Activated CD4-positive, alpha-beta T cell treated with anti-CD3 and anti-CD28 coated beads for 24 hours (primary cell): ENCODE measurements at places on chromosomes 2 and 18.

DNA sequence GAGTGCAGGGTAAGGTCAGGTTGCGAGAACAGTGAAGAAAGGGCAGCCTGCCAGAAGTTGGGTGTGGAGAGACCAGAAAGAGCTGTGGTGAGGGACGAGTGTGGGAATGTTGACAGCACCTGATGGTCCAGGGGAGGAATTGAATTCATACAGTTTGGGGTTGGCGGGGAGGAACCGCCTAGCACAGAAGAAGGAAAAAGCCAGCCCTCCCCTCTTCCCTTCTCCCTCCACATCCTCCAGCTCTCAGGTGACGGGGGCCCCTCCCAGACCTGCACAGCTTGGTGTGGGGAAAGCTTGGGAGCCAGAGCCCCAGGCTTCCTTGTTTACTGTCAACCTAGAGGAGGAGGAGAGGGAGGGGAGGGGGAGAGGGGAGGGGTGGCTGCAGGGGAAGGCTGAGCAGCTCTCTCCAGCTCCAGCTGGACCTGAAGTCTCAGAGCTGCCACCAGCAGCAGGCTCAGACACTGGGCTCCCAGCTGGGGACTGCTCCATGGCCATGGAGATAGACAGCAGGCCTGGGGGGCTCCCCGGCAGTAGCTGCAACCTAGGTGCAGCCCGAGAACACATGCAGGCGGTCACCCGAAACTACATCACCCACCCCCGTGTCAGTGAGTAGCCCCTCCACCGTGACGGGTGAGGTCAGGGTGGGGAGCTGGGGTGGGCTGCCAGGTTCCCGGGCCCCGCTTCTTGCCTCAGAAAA is at the start of gene ATP6V1B1:
Gene ATP6V1B1 (plus strand): TSS at position 433 of the 697 bp plus-strand sequence. CDS start 55 bp downstream, at position 488.
- no peak for DNase-seq

DNA sequence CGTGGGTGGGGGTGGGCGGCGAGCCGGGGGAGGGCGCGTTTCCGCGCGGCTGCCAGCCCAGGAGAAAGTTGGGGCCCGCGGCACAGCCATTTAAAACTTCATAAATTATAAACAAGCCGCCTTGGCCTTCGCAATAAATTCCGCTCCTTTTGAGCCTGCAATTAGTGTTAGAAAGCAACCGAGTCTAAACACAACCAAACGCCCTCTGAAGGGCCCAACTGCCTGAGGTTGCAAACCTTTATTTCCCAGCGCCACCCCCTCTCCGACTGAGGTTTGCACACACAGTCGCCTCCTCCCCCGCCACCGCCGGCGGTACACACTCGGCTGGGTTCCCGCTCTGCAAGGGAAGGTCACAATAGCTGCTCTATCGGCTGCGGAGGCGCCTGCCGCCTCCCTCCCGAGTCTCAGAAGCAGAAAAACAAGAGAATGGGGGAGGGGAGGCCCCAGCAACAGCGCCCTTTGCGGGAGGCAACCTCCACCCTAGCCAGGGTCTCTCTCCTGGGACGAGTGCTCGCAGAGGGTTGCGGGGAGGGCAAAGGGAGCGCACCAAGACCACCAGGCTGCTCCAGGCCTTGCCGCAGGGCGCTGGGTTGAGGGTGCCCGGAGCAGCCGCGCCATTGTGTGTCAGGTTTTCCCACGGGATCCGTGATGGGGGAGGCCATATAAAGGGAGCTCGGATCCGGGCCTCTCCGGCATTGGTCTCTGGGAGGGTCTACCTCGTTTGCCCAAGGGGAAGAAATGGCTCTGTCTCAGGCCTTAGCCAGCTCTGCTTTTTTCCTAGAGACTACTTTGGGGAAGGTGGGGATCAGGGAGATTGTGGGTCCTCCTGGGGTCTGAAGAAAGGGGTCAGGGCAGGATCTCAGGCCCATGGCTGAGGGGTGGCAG is 13.4 kb upstream of the HOXD1 start:
- DNase-seq: no peak

DNA sequence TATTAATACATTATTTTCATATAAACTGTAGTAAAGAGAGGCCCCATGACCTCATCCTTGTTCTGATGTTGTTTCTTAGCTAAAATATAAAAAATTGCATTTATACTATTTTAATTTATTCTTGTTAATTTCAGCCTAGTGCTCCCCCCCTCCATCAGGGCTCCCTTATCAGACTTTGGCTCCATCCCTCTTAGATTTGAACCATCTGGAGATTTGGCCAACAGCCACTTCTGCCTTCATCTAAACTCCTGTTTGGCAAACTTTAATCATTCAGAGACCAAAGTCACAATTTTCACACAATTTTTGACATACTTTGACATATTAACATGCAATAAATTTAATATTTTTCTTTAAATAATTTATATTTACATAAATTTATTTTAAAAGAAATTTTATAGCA is 569.3 kb downstream of the TDRD15 start:
- DNase-seq: no peak

DNA sequence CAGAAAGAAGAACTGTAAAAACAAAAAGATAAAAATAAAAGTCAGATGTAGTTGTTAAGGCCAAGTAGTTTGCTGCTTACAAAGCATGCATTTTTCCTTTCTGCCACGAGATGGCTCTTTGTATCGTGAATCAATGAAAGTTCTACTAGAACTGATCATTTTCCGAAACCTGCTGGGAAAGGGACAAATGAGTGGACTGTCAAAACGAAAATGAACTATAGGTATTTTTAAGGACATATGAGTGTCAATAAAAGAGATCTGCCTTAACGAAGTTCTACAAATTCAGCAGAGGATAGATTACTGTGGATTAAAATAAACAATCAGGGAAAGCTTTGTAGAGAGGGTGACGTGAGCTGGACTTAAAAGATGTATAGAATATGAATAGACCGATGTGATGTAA is 15.0 kb upstream of the ELOA2 start:
- no peak for DNase-seq

GRCh38 chr2:144546933-144547332 is 27.0 kb upstream of the ZEB2 start:
- DNase-seq: no peak

GRCh38 chr2:241924069-241924908 is 54.8 kb downstream of the RTP5 start:
- no peak for DNase-seq

DNA sequence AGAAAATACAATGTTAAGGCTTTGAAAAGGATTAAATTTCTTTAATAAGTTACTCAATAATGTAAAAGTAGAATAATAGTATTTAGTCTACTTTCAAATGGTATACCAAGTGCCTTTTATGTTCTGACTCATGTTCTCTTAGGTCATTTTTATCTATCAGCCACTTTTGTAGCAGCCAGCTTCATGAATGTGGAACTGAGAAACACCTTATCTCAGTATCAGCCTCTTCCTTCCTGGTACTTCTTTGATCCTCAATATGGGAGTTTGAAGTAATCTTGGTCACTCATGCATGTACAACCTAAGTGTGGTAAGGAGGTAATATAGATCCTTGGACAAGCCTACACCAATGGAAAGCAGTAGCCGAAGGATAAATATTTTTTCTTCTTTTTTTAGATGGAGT is 180.4 kb upstream of the NRXN1 start:
- DNase-seq: no peak

DNA sequence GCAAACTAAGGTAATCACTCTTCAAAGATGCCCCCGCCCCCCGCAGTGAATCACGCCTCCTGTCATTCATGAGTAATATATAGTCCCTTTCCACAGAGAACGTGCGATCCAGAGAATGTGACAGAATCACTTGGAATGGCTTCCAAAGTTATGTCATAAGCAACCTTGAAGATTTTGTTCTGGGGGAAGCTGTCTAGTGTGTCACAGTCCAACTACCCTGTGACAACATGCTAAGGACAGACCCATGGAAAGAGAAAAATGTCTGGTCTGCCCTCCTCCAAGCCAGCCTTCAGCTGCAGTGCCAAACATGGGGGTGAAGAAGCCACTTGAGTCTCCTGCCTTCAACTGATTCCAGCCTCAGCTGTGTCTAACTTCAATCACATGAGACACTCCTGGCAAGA is 259.1 kb downstream of the SS18 start:
- DNase-seq: no peak

- DNase-seq: no peak
Measured at GRCh38 chr2:221448057-221448843, 123.9 kb downstream of the EPHA4 start.

- DNase-seq: no peak
Measured at GRCh38 chr2:74261204-74261864, 62.9 kb downstream of the MTHFD2 start.

GRCh38 chr18:30908381-30908780 is 134.2 kb downstream of the DSC3 start:
- DNase-seq: no peak
